ENCODE measurements at places on chromosomes 16 and 17.

DNA sequence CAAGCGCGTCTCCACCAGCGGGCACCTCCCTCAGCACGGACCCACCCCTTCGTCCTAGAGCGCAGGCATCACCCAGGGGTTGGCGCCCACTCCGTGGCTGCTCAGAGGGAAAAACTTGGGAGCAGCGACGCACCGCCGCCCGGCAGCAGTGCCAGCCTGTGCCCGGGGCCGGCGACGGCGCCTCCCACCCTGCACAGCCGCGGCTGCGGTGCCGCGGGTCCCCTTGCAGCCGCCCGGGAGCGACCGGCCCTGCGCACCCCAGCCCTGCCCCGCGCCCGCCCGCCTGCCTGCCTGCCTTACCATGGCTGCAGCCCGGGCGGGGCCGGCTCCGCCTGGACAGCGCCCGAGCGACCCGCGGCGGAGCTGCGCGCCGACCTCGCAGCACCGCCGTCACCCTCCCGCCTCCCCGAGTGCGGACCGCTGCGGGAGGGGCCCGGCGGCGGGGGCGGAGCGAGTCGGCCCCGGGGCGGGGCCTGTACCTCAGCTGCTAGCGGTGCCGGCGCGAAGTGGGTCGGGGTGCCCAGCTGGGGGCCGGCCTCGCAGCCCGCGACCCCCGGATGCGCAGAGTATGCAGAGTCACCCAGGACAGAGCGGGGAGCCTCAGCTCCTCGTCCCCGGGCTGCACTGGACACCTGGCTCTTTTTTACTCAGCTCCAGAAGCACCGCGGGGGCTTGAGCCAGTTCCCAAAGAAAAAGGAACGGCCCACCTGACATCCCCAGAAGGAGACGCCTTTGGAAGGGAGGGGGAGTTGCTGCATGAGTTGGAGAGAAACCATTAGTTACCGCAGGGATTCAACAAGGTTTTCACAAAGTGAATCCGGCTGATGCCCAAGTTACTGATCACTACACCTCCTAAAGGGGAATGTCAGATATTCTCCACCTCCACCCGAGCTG lies 17.5 kb upstream of the MTMR4 start:
- peak; percentile 63 for DNase-seq

DNA sequence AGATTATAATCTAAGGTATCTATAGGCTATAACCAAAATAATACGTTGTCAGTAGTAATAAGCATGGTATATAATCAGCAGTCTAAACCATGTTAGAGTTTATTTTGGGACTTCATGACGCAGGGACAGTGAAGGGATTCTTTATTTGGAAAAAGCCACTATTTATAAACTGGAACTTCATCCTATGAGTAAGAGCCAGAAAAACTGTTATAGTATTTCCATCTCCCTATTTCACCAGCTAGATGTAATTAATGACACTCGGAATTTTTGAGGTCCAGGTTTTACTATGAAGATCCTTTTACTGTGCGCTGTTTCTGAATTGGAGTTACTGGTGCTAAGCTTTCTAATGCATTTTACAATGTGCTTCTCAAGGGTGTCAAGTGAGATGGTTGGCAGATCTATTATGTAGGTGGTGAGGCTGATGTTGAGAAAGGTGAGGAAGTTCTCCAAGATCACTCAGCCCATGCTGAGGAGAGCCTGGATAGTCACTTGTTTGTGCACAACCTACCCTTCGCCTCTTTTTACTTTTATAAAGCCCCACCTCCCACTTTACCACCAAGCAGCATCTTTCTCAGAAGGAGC lies 149.3 kb downstream of the MSI2 start:
- DNase-seq, result no peak

DNA sequence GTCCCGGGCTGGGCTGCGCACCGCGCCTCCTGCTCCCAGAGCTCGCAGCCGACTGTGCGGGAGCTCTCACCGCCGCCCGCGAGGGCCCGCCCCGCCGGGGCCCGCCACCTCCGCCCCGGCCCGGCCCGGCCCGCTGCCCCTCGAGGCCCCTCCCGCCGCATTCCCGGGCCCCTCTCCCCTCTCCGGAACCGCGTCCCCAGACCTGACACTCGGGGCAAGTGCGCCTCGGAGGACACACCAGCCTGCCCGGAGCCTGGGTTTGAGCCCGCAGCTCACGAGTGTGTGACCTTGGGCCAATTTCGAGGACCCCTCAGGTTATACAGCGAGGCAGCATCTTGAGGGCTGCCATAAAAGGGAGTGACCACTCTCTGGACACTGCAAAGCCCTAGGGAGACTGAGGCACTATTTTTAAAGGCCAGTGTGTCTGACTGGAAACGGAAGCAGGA lies 2.0 kb upstream of the GRIN2C start:
- no peak for DNase-seq

DNA sequence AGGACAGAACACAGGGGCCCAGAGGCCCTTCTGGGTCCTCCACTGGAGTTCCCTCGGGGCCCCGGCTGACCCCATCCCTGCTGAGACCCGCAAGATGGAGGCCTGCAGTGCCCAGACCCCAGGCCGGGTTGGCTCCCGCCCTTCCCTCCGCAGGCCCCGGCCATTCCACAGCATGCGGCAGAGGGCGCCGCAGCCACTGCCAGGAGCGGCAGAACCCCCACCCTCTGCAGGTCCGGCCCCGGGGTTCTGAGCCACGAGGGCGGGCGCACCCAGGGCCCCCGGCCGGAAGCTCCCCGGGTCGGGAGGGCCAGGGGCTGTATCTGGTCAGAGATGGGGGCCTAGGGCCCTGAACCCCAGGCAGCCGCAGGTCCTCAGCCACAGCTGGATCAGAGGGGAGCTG lies 2.4 kb upstream of the PERCC1 start:
- peak; percentile 41 for DNase-seq

DNA sequence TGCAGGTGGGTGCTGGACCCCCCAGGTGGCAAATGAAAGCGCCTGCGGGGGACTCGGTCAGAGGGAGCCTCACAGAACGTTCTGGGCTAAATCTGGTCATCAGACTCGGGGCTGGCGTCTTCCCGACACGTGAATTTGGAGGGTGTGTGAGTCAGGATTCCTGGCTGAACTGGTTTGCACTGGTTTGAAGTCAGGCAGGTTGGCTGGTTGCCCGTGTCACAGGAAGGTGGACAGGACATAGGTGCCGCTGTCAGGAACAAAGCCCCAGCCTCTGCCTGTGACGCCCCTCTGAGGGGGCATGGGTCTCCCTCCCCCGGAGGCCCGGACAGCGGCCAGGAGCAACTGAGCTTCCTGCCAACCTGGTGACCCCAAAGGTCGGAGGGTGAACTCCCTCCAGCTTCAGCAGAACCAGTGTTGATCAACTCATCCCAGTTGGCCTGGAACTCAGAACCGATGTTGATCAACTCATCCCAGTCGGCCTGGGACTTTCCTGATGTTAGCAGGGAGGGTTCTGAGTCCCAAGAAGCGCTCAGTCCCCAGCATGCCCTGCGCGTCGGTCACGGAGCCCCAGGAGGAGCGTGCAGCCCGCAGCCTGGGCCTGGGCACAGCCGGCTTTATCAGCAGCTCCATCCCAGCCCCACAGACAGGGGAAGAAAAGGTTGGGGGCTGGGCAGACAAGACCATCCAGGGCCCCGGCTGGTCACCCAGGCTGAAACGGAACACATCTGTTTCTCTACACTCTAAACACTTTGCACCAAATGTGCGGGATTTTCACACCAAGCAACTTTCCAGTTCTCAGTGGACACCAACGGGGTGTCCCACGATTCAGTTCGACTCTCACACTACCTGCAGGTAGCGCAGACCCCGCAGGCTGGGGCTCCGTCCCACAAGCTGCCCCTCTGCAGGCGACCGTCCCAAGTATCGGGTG lies 14.4 kb upstream of the METRNL start:
- DNase-seq, result no peak

GRCh38 chr17:44202756-44203155 lies 3.1 kb upstream of the ATXN7L3 start:
- DNase-seq, result no peak
